ENCODE measurements at places on chromosomes 5 and 9.

GRCh38 chr5:112689155-112689909 lies 48.4 kb upstream of the APC start:
- no peak for DNase-seq

DNA sequence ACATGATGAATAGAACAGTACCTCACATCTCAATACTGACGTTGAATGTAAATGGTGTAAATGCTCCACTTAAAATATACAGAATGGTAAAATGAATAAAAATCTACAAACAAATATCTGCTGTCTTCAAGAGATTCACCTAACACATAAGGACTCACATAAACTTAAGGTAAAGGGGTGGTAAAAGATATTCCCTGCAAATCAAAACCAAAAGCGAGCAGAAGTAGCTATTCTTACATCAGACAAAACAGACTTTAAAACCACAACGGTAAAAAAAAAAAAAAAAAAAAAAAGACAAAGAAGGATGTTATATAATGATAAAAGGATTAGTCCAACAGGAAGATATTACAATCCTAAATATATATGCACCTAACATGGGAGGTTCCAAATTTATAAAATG lies 214.0 kb upstream of the MAST4 start:
- DNase-seq: no peak

DNA sequence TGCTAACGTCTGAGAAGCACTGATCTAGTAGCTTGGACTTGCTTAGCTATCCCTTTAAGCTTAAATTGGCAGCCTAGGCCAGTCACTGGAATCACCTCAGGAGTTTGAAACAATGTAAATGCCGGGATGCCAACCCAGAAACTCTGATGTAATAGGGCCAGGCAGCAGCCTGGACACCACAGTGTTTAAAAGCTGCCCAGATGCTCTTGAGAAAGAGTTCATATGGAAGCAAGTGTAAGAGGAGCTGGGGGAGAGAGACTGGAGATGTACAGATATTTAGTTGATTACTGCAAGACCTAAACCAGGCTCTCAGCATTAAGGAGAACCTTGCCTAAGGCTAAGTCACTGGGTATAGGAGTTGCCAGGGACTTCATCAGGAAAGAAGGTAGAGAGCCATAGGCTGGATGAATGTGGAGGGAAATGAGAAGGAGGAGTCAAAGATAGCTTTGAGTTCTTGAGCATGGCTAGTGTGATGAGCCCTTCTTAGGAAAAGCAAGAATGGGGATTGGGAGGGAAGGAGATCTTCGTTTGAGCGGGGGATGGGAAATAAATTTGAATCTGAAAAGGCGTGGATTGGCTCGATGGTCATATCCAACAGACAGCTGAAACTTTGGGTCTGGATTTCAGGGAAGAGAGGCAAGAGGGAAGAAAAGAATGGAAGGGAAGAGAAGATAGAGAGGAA lies 392.9 kb upstream of the WWC1 start:
- DNase-seq: no peak

DNA sequence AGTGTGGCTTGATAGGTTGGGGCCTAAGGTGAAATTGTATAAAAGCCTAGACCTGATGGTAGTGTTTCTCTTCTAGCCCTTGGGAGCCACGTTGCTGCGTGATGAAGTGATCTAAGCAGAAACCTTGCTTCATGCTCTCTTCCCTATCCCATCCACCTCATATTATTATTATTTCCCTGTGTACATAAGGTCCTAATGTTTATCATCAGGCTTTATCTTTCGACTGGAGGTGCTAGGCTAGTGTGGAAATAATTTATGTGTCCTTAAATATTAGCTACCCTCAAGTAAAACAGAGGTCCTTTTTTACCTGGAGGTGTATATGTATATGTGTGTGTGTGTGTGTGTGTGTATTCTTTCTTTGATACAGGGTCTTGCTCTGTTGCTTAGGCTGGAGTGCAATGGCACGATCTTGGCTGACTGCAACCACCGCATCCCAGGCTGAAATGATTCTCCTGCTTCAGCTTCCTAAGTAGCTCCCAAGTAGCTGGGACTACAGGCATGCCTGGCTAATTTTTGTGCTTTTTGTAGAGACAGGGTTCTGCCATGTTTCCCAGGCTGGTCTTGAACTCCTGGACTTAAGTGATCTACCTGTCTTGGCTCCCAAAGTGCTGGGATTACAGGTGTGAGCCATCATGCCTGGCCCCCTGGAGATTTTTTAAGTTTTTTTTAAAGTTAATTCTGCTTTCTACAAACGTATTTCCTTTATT lies 3.7 kb downstream of the UGCG start:
- DNase-seq: no peak

- DNase-seq: no peak
Measured at GRCh38 chr9:28423255-28423654, 850.0 kb upstream of the C9orf72 start.

DNA sequence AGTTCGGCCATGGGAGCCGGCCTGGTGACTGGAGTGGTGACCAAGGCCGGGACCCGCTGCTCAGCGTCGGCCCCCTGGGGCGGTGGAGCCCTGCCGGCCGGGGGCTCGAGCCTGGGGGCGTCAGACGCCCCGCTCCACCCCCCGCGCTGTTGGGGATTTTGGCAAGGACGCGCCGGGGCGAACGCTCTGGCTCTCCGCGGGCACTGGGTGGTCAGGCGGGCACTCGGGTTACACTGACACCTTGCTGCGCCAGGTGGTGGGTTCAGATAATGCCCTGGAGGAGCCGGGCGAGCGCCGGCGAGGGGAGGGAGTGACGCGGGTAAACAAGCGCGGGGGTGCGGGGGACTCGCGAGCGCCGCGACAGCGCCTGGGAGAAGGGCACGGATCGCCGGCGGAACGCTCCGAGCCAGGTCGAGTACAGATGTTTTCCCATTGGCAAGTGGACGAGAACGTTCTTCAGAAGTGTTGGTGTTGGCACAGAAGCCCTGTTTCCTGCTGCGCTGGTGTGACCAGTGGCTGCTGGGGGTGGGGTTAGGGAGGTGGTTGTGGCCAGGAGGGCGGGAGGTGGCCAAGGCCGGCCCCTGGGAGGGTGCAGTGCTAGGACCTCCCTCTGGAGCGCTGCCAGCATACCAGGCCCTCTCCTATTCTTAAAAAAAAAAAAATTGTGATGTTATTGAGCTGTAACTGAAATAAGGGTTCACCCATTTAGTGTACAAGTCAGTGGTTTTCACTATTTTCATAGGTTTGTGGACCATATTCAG lies 773 bp downstream of the SQSTM1 start:
- DNase-seq: peak; percentile 68

DNA sequence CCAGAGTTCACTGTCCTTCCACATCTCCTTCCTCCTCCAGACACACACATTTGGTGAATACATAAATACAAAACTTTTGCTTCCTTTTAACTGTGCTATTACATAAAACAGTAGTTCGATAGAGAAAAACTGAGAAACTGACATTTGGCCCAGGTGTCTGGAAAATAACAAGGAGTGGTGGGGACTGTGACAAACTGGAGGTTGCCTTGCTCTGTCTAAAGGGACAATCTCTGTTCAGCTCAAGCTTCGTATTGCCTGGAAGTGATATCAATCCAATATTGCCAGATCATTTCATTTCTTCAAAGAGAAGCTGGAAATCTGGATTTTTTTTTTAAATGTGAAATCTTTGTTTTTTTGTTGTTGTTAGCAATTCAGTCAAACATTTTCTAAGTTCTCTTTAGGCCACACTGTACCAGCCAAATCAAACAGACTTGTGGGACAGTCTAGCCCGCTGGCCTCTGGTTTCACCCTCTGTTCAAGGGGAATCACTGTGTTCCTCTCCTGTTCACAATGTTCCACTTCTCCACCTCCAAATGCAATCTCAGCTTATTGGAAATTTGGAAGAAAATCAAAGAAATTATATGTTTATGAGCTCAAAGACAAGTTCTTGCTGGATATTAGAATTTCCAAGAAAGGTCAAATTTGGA lies 612.5 kb downstream of the KIF4B start:
- no peak for DNase-seq

- DNase-seq: no peak
Measured at GRCh38 chr9:2610985-2611384, 10.6 kb upstream of the VLDLR start.

DNA sequence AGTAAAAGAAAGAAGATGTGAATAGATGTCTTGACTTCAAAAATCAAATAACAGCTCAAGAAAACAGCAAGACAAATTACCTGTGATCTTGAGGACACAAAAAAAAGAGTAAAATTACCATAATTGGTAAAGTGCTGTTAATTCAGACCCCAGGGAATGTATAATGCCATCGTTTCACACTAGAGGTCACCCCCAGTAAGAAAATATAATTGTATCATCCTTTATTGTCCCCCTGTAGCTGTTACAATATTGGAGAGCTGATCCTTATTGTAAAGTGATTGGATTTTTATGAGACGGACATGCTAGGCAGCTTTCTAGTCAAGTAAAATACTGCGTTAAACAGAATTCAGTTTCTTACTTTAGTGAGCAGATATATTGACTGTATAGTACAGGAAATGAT lies 377.0 kb downstream of the TLE1 start:
- DNase-seq: no peak

- no peak for DNase-seq
Measured at GRCh38 chr9:127796225-127796813, 6.4 kb upstream of the FPGS start.

GRCh38 chr9:70170151-70170790 lies 88.5 kb upstream of the SMC5 start:
- DNase-seq: no peak

Measured in stimulated activated CD4-positive, alpha-beta T cell treated with anti-CD3 and anti-CD28 coated beads, Interleukin-12 subunit alpha, Interleukin-12 subunit beta, amount 100 ng/mL, for 48 hours (primary cell).